ENCODE measurements at places on chromosomes 7 and 10.

DNA sequence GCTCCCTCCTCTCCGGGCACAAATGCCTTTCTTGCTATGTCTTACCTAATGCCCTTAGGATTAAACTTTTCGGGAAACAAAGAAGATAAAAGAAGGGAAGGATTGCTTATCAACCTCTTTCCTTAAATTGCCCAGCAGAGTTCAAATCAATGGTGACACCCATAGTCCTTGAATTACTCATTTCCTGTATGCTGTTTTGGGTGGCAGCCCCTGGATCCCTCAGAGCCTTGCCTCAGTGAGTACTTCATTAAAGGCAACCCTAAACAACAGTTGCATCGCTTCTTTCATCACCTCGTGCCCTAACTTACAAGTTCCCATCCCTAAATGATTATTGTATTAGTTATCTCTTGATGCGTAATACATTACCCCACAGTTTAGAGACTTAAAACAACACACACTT is 31.6 kb upstream of the WAPL start:
- no peak for DNase-seq

DNA sequence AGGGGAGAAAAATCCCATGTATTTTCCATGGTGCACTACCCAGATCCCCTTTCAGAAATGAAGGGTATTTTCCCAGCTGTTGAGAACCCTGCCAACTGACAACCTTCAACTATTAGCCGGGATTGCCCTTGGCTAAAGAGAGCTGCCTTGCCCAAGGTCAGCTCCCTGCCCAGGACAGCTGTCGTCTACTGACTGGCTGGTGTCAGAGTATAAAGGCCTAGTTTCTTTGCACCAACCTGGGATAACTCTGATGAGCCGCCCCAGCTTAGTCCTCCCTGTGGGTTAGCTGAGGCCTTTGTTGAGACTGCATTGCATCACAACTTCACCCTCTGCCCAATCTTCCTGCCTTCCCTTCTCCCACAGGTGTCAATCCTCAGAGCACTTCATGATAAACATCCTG is 147.2 kb upstream of the RHEB start:
- no peak for DNase-seq

DNA sequence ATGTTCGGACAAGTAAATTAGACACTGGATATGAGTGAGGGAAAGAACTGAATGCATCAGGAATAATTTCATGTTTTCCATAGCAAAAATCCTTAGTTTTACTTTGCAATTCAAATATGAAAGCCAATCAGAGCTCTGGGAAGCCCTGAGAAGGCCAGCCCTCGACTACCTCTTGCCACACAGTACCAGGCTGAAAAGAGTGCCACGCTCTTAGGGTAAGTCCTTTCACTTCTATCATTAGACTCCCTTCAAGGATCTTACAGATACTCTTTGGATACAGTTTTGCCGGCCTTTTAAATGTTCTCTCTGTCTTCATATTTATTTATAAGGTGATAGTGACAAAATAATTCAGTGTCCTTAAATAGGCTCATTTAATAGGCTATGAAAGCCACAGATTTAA is 1.9 kb downstream of the COBL start:
- DNase-seq = no peak

GRCh38 chr7:55188590-55189138 is 169.8 kb downstream of the EGFR start:
- DNase-seq = no peak

GRCh38 chr7:18997477-18998150 is 119.8 kb downstream of the TWIST1 start:
- DNase-seq = no peak

GRCh38 chr7:121832347-121832746 is 40.6 kb upstream of the PTPRZ1 start:
- DNase-seq = no peak

DNA sequence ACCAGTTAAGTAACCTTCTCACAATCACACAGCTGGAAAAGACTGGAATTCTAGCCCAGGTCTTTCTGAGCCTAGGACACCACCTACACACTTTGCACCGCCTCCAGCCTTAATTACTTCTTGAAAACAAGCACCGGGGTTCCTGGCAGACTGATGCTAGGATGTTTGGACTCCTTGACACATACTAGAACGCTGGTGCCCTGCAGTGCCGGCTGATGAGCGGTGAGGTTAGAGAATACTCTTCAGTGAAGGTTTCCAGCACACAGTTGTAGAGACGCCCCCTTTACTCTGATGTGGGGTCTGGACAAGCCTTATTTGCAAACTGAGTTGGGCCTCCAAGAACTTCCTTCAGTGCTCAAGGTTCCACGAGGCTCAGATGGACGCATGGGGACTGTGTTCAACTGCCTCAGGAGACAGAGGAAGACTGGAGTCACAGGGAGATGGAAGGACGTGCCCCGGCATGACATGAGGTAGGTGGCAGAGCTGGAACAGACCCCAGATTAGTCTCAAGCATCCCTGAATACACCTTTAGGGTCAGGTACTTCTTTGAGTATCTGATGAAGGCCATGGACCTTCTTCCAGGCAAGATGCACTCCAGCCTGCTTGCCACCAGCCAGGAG is 89.6 kb downstream of the COBL start:
- DNase-seq = no peak

GRCh38 chr10:44731283-44731682 is 179.9 kb upstream of the TMEM72 start:
- no peak for DNase-seq

DNA sequence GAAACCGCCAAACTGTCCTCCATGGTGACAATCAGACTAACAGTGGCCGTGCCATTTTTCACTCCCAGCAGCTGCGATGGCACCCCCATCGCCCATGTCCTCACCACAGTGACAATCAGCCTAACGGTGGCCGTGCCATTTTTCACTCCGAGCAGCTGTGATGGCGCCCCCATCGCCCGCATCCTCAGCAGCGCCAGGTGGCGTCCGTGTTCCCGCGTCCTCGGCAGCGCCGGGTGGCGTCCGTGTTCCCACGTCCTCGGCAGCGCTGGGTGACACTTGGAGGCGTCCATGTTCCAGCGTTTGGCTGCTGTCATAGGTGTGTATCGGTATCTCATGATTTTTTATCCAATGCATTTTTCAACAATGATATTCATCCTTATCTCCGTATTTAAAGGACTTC is 267.3 kb downstream of the PTPRN2 start:
- no peak for DNase-seq

- no peak for DNase-seq
Measured at GRCh38 chr7:3029138-3029537, 14.5 kb downstream of the CARD11 start.

DNA sequence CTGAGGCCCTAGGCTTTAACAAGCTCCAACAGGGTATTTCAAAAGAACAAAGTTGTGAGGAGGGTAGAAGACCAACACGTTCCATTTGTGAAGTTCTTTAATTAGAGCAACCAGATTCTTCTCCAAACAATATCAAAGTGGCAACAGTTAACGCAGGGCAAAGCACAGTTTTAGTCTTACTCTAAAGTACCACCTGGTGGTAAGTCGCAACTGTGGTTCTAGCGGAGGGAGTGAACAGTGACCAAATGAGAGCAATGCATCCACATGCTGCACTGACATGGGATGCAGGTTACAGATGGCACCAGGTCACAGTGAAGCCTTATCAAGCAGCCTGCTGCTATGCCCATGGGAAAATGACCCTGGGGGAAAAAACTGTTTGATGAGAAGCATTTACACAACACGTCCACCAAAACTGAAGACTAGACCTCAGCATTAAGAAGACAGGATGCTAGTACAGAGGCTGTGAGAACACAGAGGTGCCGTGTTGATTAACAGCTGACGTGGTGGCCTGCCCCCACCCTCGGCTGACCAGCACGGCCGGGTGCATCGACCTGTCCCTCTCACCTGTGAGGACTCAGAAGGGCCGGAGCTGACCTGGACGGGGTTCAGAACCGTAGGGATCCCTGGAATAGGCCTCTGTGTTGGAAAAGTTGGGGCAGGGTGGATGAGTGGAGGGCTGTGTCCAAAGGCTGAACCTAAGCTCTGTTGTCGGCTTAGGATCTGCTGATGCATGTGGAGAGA is 211.2 kb downstream of the GLI3 start:
- DNase-seq = no peak

DNA sequence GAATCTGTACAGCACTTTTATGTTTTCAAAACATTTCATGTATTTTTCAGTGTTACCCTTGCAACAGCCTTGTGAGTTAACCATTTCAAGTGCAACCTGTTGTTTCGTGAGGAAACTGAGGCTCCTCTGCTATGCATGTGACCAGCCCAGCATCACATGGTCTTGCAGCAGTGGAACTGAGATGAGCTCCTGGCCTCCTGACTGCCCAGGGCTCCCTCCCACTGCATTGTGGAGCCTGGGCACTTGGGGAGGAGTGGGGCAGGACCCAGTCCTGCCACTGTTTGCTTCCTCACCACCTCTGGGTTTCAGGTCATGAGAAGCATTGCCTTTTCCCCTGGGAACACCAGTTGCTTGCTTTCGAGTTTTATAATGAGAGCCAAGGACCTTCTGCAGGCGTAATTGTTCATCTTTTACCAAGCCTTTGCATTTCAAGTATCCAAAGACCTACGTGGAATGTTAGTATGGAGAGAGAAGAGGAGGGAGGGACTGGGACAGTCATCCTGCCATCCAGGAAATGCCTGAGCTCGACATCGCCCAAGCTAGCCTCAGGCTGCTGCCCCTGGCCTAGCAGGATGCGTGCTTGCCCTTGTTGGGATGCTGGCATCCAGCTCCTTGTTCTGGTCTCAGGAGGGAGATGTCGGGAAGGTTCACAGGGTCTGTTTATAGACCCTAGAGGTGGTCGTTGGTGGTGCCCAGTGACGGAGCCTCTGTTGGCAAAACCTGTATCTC is 32.3 kb upstream of the BHLHA15 start:
- no peak for DNase-seq

DNA sequence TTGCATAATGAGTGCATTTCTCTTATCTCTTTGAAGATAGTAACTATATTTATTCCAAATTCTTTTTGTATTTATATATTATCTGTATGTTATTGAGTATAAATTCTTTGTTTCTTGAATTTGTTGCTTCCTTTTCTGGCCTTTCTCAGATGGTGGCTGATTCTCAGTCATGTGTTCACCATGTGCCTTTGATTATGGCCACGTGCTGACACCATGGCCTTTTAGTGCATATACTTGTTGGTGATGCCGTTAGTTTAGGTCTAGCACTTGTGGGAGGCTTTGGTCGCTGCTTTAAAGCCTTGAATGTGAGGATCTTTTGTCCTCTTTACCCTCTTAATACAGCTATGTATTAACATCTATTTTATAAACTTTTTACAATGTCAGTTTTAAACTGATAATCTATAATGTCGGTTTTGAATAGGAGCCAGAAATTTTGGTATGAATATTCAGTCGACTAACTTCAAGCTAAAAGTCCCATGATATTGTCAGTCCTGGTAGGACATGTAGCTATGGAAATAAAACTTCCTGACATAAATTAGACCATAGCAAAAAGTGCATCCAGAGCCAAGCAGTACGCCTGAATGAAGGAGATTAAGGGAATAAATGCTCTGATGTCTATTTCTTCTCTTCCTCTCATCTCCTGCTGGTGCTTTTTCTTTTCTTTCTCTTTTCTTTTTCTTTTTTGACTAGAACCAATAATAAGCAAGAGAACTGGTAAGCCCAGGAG is 130.3 kb downstream of the GNAI1 start:
- DNase-seq = no peak

DNA sequence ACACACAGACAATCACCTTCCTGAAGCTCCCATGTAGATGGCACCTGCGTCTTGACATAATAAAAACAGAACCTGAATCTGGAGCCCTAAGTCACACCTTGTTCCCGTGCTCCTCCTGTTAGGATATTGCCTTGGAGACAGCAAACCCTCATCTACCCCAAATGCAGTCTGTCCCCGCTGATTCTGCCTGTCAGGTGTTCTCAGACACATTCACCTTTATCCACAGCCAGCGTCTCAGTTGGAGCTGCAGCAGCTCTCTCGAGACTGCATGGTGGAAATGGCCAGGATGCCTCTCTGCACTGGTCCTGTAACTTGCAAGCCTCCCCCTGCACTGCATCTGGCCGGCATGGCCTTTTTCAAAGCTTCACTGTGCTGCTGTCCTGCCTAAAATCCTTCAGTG is 218.0 kb upstream of the ZNF32 start:
- DNase-seq = no peak

- no peak for DNase-seq
Measured at GRCh38 chr7:16636555-16637101, 8.9 kb downstream of the ANKMY2 start.

DNA sequence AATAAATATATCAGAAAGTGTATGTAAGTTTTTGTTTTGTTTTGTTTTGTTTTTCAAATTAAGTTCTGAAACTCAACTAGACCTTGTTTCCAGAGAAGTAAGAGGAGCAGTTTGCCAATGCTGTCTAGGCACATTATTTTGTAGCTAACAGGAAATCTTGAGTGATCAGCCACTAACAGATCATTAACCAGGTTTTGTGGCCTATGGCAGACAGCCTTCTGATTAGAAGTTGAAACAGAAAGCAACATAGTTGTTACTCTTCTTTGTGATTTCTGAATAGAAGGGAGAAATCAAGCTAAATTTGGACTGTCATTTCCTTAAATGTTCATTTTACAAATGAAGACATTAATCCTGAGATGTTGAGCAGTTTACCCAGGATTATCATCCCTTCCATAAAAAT is 142.6 kb downstream of the PLXDC2 start:
- DNase-seq = no peak

- DNase-seq = no peak
Measured at GRCh38 chr7:14425559-14425958, 436.1 kb upstream of the ETV1 start.

GRCh38 chr7:153943457-153943856 is 108.7 kb upstream of the DPP6 start:
- no peak for DNase-seq

- DNase-seq = no peak
Measured at GRCh38 chr7:1377111-1377909, 82.0 kb downstream of the MICALL2 start.

DNA sequence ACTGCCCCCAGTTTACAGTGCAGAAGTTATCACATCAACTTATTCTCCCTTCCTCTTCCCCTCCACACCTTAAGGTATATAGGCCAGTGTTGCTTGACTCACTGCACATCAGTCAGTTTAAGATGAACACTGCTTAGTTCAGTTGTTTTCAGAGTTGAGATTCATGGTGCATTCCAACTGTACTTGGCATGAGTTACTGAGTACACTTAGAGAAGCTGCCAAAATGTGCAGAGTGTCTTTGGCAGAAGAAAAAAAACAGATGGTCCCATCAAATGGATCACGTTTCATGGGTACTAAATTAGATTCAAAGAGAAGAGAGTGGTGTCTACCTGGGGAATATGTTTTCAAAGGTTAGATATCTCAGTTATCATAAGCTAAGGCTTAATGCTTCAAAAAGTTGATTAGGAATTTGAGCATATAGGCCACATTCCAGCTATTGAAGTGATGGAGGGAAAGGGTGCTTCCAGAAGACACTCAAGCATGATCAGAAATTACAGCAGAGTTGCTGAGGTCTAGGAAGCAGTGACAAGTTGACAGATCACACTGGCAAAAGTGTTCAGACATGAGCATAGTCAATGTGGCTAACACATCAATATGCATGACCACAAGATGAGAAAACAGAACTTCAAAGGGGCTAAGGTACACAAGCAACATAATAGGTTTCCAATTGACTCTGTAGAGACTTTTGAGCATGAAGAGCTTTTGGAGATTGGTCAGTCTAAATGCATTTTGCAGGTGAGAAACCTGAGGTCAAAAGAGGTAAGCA is 579.2 kb upstream of the CELF2 start:
- no peak for DNase-seq

Measured in NCI-H1436 treated with DMSO at 0.1 percent for 48 hours (cell line).